Muscle of back (tissue), 13 donors: ENCODE measurements at places on chromosomes 5 and 9. TPM values are rescaled to one million over a fixed set of nuclear protein-coding genes. Genes with fewer than 3 reads are reported as not detected.
A peak's percentile ranks its signal among the peaks of the same experiment; 100 is the strongest.

CEL gene
- polyA plus RNA-seq = 1.7 TPM

DNA sequence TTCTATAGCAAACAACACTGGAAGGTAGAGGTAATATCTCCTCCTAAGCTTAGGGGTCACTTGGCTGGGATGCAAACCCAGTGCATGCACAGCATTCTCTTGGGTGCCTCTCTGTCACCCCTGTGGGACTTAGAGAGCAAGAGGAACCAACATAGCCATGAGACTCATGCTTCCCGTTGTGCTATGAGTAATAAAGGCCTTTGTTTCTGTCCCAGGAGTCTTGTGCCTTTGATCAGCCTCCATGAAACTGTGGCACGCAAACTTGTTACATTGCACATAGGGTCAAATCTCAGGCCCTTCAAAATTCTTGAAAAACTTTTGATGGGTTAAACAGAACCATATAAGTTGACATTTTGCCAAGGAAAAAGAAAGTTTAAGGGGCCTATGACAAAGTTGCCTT is 272.8 kb downstream of the TAF11L14 start:
- DNase-seq = no peak

GRCh38 chr5:126754609-126755008 is 22.3 kb upstream of the LMNB1 start:
- DNase-seq = no peak

DNA sequence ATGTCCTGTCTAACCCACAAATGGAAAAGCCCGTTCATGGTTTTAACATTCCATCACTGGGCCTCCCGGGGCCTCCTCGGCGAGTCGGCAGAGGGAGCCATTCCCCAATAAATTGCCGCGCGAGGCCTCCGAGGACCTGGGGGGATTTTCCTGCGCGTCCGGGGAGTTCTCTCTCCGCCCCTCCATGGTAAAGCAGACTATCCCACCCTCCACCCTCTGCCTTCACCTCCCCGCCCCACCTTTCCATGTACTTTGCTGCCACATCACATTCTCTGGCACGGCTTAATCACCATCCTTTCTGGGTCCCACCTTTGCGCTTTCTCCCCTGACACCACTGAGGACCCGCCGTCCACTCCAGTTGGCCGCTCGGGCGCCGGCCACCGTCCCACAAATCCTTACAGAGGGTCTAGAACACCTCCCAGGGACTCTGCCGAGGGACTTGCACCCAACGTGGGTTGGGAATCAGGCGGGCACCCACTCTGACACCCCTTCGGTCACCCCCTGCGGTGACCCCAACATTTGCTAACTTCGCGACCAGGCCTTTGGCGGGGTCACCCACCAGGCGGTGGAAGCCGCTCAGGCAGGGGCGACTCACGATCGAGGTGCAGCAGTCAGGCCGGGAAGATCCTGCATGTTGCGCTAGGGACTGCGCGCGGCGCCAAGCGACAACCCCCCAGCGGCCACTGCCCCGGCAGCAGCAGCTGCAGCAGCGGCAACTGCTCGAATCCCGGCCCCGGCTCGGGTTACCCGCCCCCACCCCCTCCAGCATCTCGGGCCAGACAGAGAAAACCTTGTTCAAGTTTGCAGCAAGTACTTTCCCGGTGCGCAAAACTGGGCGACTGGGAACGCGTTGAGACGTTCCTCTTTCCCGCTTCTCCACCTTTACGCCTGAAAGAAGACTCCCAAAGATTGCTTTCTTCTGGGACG is at the start of gene MEGF10:
MEGF10 (plus strand) TSS at position 778 of the 927 bp plus-strand sequence. CDS start 40,513 bp downstream, outside the sequence.
- peak; percentile 92 for DNase-seq

- DNase-seq = peak; percentile 86
These were observed 33.4 kb upstream of the NCS1 start for GRCh38 chr9:130138791-130139190.

MSX2 gene
- 0.69 TPM for polyA plus RNA-seq

DNA sequence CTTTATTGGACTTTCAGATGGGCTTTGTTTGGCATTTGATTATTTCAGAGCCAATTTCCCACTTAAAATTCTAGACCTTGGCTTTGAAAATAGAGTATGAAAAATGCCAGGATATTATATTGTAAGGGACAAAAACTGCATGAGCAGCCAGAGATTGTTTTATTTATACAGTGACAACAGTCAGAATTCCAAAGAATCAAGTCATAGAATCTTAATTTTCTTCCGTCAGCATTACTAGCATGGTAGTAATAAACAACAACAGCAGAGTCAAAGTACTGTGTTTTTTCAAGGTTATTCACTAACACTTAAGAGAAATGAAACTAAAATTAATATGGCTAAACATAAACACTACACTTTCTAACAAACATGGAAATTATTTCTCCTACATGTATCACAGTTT is 52.2 kb downstream of the MLLT3 start:
- no peak for DNase-seq

DNA sequence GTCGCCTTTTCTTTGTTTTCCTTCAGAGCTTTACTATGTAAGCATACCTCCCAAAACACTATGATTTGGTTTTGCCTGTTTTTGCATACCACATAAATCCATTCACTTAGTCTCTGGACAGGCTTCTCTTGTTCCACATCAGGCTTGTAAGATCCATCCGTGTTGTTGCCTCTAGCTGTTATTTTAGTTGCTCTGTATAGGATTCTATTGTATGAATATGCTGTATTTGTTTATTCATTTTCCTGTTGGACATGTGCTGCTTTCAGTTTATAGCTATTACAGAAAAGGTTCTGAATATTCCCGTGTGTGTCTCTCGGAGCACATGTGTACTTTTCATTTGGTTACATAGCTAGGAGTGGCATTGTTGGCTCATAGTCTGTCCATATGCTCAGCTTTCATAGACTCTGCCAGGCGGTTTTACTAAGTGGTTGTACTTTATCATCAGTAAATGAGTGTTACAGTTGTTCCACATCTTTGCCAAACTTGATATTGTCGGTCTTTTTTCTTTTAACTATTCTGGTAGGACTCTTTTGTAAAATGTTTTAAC is 41.8 kb downstream of the NUP214 start:
- DNase-seq = peak; percentile 14

GRCh38 chr9:121298016-121298538 is 30.1 kb downstream of the GSN start:
- no peak for DNase-seq
